Muscle of back (tissue), 13 donors: ENCODE measurements at places on chromosomes 1 and 21.
A peak's percentile ranks its signal among the peaks of the same experiment; 100 is the strongest.

DNA sequence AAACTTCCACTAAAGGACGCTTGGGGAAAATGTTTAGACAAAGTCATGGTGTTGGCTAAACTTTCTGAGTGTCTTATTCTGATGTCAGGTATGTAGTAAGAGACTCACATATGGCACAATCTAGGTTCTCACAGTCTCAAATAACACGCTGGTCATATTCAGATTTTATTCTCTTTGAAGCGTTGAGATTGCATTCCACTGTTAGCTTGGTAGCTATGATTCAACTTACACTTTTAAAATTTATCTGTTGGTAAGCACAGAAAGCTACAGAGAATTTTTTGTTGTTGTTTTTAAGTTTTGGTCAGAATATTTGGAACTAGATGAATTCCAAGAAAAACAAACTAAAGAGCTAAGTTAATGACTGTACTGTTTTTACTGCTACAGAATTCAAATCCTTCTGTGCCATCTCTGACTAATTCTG lies 126.7 kb downstream of the PRRX1 start:
- DNase-seq = peak; percentile 38

DNA sequence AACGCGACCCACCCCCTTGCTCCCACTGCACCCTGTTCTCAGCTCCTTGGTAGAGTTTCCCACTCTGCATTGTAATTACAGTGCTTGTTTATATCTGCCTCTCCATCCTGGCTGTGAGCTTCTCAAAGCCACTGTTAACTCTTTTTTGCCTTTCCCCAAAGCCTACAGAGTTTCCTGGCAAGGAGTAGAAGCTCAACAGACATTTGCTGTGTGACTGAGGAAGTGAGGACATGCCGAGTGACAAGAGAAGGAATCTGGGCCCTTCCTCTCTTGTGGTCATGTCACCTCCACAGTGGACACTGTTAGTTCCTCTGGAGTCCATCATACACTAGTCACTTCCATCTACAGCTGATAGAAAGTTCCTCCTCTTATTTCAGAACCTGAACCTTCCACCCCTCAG lies 6.1 kb upstream of the IGSF8 start:
- DNase-seq = no peak

DNA sequence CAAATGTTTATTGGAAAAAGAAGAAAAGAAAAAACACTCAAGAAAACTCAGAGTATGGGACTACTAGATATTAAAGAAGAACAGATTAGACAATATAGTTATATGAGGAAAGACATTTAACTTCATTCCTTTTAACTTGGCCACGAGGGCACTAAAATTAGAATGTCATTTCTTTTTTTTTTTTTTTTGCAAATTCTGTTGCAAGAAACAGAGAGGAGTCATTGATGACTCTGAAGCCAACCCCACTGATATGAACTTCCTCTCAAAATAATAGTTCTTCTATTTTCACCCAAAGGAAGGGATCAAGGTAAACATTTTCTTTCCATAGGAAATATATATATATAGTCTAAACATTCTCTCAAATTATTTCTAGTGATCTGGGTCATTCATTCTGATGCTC lies 24.6 kb upstream of the PEX19 start:
- no peak for DNase-seq

DNA sequence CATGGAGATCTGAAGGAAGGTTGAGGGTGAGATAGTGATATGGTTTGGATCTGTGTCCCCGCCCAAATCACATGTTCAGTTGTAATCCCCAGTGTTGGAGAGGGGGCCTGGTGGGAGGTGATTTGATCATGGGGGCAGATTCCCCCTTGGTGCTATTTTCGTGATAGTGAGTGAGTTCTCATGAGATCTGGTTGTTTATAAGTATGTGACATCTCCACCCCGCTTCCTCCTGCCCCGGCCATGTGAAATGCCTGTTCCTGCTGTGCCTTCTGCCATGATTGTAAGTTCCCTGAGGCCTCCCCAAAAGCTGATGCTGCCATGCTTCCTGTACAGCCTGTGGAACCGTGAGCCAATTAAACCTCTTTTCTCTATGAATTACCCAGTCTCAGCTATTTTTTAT lies 451.9 kb upstream of the VAMP3 start:
- no peak for DNase-seq

GRCh38 chr1:225460737-225461532 lies 33.1 kb upstream of the LBR start:
- DNase-seq = no peak

DNA sequence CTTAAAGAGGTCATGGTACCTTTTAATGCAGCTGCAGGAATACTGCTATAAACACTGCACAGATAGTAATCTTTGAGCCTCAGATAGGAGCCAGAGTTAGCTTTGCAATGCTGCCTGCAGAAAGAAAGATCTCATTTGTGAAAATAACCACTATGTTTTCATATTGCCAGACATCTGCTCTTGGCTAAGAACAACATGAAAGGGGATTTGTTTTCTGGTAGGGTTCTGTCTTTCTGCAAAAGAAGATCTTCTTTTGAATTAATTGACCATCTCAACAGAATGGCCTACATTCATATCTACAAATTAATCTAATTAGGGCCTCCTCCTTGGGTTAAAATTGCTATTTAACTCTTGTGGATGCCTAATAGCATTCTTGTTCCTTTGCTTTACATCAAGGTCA lies 177.6 kb upstream of the DPYD start:
- no peak for DNase-seq
